ENCODE measurements at places on chromosomes 5 and 9.

- DNase-seq = no peak
Observed at GRCh38 chr5:1322036-1322900, 22.6 kb downstream of the CLPTM1L start.

GRCh38 chr5:32583582-32584232, 1.6 kb upstream of the SUB1 start:
- DNase-seq = no peak

DNA sequence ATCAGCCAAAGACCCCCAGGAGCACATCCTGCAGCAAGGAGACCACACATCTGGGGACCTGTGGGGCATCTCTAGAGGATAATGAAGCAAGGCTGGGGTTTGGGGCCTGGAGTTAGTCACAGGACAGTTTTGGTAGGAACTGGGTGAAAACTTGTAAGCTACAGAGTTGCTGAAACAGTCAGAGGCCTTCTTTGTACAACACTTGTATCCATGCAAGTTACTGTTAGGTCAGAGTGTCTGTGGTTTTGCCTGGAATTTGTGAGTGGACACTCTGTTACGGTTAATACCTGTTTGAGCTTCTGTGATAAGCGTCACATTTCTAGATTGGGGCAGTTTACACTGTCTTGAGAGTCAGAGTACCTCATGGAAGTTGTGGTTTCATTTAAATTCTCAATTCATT, 22.6 kb upstream of the ASPN start:
- DNase-seq = no peak

DNA sequence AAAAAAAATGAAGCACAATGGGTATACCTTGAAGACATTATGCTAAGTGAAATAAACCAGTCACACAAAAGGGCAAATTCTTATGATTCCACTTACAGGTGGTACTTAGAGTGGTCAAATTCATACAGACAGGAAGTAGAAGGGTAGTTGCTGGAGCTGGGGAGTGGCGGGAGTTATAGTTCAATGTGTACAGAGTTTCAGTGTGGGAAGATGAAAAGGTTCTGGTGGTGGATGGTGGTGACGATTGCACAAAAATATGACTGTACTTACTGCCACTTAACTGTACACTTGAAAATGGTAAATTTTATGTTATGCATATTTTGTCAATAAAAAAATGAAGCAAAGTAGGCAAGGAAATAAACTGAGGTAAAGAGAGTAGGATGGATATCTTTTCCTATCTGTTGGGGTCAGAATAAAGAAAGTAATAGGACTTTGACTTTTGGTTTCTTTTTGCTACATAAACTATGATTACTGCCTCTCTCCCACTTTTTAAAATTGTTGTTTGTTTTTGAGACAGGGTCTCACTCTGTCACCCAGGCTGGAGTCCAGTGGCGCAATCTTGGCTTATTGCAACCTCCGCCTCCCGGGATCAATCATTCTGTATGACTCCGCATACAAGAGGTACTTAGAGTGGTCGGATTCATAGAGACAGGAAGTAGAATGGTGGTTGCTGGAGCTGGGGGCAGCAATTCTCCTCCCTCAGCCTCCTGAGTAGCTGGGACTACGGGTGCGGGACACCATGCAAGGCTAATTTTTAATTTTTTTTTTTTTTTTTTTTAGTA, 4.0 kb upstream of the PSAT1 start:
- no peak for DNase-seq

DNA sequence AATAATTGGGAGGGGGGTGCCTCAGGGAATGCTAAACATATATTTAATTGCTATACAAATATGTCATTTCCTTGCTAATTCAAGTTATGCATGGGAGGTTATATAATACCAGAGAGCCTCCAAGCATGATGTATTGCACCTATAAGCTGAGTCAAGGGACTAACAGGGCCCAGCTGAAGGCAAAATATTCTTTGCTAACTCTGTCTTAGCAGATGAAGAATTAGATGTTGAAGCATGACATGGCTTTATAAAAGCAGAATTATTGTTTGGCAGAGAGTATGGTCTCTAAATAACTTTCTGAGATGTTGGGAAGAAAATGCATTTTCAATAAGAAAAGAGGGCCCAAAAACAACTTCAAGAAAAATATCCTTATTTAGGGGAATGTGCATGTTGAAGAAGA, 60.4 kb downstream of the SGCD start:
- no peak for DNase-seq

DNA sequence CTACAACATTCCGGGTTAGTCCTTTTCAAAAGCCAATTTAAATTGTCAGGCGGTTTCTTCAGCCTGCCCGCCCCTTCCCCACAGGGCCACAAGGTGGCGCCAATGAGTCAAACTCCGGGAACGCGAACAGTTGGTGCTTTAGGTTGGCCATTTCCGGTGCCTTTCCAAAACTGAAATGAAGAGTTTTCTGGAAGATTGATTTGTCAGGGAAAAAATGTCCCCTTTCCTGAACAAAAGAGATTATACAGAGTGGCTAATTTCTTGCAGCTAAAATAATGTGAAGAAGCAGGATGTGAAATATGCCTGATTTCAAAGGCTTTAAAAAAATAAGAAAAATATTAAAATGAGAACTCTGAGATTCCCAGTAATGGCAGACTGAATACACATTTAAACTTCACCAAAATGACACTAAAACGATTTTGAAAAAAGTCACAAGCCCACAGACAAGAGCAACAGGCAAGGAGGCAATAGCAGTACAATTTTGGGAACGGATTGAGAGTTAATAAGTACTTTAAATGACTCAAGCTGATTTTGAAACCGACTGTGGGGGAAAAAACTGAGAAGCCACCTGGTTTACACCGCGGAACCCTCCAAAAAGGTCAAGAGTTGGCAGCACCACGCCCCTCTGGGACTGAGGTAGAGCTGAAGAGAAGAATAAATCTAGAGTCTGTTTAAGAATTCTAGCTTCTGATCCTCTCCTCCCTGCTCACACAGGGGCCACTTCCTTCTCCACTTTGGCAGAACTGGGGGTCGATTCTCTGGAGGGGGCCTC, 45.7 kb downstream of the SLC46A2 start:
- peak; percentile 35 for DNase-seq

DNA sequence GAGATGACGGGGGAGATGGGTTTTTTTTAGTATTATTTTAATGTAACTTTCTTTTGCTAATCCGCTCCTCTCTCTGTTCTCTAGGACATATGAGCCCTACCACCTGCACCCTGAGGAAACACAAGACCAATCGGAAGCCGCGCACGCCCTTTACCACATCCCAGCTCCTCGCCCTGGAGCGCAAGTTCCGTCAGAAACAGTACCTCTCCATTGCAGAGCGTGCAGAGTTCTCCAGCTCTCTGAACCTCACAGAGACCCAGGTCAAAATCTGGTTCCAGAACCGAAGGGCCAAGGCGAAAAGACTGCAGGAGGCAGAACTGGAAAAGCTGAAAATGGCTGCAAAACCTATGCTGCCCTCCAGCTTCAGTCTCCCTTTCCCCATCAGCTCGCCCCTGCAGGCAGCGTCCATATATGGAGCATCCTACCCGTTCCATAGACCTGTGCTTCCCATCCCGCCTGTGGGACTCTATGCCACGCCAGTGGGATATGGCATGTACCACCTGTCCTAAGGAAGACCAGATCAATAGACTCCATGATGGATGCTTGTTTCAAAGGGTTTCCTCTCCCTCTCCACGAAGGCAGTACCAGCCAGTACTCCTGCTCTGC, 4.8 kb downstream of the MSX2 start:
- no peak for DNase-seq

Measured in NCI-H2107 (cell line).